Omental fat pad (tissue), 4 donors: ENCODE measurements at places on chromosomes 6 and 20. TPM values are rescaled to one million over a fixed set of nuclear protein-coding genes. Genes with fewer than 3 reads are reported as not detected.
A peak's percentile ranks its signal among the peaks of the same experiment; 100 is the strongest.

DNA sequence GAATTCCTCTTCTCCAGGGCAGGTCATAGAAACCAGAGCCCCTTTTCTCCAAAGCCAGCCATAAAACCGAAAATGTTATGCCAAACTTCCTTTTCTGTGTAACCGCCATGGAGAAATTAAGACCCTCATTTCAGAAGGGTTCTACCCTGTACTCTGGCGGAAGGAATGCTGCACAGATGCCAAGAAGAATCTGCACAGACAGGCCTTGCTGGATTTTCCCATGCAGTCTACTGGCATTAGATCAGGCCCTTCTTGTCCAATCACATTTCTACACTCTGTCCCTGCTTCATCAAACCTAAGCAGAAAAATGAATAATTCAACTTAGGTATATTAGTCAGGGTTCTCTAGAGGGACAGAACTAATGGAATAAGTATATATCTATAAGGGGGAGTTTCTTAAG, 43.2 kb upstream of the MC3R start:
- DNase-seq: no peak

GRCh38 chr6:106522562-106523250, 106.6 kb downstream of the RTN4IP1 start:
- no peak for DNase-seq

DNA sequence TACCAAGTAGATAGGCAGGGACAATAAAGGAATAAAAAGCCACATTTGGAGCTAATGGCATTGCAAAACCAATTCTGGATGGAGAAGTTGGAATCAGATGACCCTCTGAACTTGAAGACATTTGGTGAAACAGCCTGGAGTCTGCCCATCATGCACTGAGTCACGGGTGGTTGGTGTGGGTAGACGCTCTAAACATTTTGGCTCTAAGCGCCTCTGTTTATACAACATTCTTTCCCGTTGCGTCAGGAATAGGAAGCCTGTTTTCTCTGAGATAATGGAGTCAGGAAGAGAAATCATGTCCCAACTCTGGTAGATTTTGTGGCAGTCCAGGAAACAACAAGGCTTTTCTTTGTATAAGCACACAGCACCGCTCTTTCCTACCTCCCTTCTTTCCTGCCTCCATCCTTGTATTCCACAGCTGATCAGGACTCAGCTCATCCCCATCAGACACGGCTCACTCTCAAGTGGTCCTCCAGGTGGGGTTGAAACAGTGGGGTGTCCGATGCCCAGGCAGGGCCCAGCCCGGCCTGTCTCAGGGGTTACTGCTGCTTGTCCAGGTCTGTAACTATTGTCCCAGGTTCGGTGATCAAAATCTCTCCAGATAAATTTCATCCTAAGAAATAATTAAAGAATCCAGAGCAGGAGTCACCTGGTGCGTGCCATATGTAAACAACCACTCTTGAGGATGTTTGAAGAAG, 12.1 kb upstream of the RAMACL start:
- no peak for DNase-seq

DNA sequence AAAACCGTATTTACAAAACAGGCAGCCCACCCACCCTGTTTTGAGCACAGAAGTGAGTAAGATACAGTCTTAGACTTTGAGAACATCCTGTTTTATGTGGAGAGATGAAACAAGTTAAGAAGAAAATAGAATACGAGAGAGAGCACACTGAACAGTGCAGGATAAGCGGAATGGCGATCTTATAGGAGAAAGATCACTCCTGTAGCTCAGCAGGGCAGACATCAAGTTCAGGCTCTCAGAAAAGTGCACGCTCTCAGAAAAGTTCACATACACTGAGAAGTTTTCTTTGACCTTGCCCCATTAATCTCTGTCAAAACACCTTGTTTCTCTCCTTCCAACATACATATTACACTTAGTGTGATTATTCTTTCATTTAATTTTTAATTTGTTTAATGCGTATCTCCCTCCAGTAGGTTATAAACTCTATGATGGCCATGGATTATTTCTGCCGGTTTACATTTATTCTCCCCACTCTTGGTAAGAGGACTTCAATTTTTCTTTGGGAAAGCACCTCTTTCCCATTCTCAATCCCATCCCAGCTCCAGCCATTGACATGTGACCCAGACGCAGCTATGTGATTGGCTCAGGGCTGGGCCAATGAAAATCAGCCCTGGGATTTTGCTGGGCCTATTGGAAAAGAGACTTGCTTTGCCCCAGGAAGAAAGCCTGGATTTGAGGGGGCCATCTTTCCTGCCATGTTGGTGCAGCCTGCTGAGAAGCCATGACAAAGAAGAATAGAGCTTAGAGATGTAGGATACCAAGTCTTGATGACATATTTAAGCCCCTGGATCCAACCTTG, 16.2 kb downstream of the KCNB1 start:
- no peak for DNase-seq

GRCh38 chr6:153081914-153082313, 49.2 kb downstream of the RGS17 start:
- DNase-seq: no peak

GRCh38 chr20:56428410-56428809, 16.4 kb downstream of the CASS4 start:
- DNase-seq: no peak

- DNase-seq: no peak
These were observed 9.7 kb upstream of the DYNLRB1 start for GRCh38 chr20:34506480-34506879.

DNA sequence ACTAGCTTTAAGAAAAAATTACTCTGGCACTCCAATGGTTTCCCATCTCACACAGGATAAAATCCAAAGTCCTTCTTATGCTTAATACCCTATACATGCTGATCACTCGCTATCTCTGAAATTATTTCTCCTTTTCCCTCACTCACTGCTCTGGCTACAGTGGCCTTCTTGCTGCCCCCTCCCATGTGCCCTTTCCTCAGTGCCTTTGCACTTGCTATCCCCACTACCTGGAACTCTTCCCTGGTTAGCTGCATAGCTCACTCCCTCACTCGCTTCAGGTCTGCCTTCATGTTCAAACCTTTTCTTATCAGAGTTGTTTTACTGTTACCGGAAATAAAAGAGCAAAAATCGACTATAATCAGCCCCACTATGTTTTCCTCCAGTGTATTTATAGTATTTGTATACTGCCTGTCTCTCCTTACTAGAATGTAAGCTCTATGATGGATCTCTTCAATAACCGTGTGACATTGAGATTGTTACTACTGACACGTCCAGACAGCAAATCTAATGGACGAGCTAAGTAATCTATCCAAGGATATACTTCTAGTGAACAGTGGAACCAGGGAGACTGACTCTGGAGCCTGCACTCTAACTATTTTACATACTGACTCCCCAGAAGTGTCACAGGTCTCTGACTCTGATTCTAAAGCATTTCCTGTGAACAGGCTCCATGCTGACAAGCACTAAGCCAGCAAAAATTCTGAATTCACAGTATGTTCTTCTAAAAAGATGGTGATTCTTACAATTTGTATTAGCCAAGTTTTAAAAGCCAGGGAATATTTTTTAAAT, 25.1 kb downstream of the FKBP5 start:
- DNase-seq: no peak

GRCh38 chr20:34604980-34605788, 46.7 kb downstream of the MAP1LC3A start:
- DNase-seq: no peak

GRCh38 chr20:50163570-50164317, 10.2 kb upstream of the PEDS1 start:
- no peak for DNase-seq

DNA sequence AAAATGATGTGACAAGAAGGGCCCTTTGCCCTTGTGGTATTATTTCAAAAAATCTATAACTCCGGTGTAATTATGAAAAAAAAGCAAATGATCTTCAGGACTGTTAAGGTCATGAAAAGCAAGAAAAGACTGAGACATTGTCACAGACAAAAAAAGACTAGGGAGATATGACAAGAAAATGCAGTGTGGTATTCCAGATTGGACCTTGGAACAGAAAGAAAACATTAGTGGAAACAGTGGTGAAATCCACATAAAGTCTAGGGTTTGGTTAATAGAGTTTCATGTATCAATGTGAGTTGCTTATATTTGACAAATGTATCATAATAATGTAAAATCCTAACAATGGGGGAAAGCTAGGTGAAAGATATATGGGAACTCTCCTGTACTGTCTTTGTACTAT, 26.8 kb upstream of the SLC17A3 start:
- DNase-seq: no peak

GRCh38 chr6:166417285-166417691, 34.5 kb upstream of the MPC1 start:
- DNase-seq: no peak

DNA sequence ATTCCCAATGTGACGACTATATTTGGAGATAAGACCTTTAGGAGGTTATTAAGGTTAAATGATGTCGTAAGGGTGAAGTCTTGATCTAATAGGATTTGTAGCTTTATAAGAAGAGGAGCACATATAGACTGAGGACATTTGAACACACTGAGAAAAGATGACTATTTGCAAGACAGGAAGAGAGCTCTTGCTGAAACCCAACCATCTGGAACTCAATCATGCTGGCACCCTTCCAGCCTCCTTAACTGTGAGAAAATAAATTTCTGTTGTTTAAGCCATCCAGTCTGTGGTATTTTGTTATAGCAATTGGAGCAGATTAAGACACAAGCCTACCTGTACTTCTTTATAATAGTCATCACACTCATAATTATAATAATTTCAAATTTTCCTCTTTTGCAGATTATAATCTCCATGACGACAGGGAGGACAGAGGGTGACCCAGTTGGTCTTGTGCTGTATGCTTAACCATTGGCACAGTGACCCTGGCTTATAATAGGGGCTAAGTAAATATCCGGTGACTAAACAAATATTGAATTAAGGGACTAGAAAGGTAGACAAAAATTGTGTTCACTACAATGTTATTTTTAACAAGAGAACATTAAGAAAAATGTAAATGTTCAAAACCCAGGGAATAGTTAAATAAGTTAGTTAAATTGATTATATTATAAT, 206.4 kb upstream of the HDDC2 start:
- DNase-seq: no peak

DNA sequence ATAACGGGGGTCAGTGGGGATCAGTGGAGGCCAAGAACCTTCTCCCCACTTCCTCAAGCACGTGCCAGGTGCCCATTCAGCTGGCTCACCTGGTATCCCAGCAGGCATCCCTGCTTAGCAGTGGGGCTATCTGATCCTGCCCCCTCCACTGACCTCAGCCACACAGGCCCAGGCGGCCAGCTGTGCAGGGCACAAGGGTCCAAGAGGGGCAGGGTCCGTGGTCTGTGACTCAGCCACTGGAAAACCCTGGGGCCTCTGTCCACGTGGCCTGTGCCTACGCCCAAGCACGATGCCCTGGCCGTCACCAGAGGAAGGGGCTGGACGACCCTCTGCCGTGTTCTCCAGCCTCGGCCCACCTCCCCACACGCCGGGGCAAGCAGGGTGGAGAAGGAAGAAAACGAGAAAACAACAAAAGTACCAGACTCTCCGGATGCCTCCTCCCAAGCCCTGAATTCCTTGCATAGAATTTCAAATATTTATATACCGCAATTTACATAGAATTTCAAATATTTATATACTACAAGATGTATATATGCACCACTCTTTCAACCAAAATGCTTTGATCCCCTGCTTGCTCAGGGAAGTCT, 12.1 kb downstream of the PXDC1 start:
- no peak for DNase-seq

GRCh38 chr6:42740725-42741124, 5.2 kb downstream of the TBCC start:
- no peak for DNase-seq

DNA sequence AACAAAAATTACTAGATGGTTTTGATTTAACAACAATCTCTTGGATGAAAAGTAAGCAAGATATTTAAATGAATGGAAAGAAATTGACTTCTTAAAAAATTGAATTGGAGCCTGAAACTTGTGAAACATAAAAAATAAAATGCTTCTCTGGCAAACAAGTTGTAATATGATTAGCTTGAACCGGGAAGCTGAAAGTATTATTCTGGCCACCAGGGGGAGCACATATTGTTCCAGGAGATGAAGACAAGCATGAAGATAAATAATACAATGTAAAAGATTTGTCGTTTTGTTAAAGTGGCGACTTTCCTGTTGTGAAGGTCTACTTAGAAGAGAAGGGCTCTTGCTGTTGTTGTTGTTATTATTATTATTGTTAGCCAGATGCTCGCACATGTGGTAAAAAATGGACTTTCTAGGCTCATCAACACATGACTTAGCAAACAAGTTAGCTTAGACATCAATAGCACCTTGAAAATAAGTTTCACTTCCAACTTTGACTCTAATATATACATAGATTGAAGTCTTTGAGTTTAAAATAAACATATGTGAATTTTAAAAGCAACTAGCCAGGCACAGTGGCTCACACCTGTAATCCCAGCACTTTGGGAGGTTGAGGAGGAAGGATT, 14.2 kb downstream of the PAX1 start:
- DNase-seq: peak; percentile 41

DNA sequence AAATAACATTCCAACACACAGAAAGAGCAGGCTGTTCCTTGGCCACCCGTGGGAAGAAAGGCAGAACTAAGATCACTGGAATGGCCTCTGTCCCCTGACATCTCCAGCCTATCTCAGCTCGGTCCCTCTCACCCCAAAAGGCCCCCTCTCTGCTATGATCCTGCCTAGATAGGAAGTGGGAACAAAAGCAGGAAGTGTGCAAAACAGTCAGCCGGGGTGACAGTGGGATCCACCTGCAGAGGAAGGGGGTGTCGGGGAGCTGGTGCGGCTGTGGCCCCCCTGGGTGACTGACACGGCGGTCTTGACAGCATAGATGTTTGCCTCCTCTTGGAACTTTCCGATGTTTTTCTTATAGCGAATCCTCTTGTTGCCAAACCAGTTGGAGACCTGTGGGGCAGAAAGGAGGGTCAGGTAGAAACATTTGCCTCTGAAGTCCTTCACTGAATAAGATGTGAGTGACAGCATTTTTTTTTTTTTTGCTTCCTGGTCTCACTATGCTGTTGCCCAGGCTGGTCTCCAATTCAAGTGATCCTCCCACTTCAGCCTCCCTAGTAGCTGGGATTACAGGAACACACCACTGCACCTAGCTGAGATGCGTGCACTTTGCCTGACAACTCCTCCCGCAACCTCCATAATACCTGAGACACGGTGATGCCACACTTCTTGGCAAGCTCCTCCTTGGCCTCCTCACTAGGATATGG, 2.8 kb downstream of the PBX2 start:
- DNase-seq: no peak

SYCP2L gene
- total RNA-seq: 0.47 TPM

SH3BGRL2 gene
- 22.9 TPM for total RNA-seq

PAX1 gene
- total RNA-seq: not detected

BICRAL gene
- total RNA-seq: 12.4 TPM

PCNA gene
- 26.4 TPM for total RNA-seq

SRXN1 gene
- 45.7 TPM for total RNA-seq

MACROD2 gene
- 54.1 TPM for total RNA-seq
